ENCODE measurements at places on chromosomes 7 and 10.

DNA sequence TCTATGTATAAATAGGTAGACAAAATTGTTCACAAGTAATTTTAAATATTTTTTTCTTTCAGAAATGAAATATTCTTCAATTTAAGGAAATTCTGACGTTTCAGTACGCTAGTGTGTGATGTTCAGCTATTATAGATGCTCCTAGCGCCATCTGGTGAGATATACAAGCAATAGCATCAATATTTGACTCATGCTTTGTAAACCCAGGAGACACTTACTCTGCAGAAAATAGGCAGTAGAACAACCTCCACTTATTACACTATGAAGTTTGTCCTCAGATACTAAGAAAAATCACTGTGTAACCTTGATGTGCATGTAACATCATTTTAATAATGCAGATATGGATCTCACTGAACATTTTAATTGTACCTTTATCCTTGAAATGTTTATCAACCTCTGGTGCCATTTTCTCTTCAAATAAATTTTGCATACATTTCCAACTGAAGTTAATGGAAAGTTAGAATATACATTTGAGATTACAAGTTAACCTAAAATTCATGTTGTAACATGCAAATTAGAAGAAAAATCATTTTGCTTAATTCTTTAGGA is 151.5 kb upstream of the FAM3C start:
- no peak for DNase-seq

DNA sequence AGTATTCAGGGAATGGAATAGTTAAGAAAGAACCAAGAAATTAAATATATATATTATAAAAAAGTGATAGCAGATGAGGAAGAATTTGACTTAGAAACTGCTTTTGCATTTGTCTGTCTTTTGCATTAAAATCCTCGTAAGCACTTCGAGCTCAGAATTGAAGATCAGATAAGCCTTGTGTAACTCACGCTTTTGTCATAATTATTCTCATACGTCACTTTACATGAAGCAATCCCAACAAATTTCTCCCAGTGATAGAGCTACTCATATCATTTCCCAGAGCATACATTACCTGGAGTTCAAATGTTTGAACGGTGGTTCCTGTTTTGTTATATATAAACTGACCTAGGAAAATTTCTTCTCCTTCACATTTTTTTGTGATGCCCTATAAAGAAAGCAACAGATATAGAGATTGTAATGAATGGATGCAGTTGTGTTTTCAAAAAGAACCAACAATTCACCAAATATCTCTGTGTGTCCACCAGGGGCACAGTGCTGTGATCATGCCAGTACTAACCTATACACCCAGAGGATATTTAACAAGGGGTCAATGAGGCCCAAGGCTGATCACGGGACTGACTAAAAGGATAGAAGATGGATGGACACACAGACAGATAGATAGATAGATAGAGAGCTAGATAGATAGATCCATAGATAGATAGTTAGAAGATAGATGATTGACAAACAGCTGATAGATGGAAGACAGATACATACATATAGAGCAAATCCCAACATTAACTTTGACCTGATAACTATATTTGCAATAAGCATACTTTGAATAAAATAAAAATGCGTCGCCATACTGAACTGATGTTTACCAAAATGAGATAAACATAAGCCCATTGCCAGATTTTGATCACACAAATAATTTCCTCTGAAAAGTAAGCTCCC is 9.3 kb upstream of the HUS1 start:
- DNase-seq, result no peak

DNA sequence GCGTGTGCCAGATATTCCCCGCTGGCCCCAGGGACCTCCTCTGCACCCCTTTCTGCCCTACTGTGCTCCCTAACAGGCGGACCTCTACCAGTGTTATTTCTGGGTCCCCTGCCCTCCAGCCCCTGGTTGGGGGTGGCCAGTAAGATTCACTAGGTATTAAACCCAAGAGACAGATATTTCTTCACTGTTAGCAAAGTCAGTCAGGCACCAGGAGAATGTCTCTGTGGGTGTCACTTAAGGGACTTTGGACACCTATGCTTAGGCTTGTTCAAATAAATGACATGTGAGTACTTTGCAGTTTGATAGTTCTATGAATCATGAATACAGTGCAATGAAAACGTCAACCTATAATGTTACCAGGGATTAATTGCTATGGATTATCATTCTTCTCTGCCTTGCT is 234.3 kb upstream of the IGFBP3 start:
- no peak for DNase-seq

DNA sequence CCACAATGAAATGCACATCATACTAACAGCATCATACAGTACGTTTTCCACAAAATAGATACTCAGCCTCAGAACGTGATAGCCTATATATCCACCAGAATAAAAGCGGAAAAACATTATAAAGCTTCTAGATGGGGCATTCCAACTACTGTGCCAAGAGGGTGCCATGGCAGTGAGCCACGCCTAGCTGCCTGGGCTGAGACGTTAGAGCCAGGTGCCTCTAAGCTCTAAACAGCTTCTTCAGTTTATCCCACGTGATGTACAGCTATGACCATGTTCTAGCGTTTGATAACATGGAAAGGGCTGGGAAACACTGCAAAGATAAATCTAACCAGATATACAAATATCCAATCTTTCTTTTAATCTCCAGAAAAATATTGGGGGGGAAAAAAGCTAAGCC is 17.8 kb downstream of the USP6NL start:
- no peak for DNase-seq

- DNase-seq, result no peak
Observed at GRCh38 chr7:44967571-44968446, 11.0 kb downstream of the MYO1G start.

DNA sequence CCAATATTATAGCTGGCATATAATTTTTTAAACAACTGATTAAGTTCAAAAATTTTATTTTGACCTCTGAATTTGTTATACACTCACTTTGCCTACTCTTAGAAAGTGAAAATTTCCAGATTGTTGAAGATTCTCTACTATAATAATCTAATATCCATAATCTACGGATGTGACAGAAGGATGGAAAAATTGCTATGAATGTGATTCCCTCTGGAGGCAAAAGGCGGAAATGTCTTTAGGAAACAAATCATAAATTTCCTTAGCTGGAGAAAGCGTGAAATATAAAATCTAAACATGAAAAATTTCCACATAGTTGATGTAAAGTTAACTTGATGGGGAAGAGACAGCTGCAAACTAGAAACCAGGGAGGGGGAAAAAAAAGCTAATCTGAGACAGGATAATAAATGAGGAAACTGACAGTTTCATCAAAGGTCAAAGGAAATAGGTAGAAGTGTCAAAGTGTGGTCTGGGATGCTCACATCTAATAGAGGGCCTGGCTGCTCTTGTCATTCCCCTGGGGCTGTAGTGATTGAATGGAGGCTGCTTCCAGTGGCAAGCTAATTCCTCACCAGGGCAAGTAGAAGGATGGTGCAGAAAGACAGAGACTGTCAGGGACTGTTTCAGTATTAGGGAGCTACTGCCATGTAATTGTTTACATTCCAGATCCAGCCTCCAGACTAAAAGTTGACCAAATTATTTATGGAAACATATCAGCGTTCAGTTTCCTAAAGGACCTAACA is 264.5 kb downstream of the SDHAF3 start:
- DNase-seq, result no peak

DNA sequence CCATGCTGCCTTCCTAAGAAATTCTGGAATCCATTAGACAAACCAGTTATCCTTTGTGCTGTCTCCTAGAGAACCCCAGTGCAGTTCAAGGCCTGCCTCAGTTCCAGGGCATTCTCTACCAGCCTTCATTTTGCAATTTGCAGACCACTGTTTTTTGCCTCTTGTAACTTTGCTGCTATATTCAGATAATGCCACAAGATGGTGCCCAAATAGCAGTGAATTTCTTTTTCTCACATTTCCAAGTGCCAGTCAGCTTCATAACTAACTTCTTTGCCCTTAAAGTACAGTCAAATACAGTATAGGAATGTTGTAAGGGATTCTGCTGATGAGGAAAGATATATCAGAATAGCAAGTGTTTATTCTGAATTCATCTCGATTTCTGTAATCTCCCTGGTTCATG is 25.2 kb downstream of the LOXL4 start:
- DNase-seq, result no peak
